ENCODE measurements at places on chromosomes 3 and 15. TPM values are rescaled to one million over a fixed set of nuclear protein-coding genes. Genes with fewer than 3 reads are reported as not detected.

TICRR gene
- total RNA-seq, result 18.5 TPM

CCDC54 gene
- not detected for total RNA-seq

EFHB gene
- total RNA-seq, result 0.58 TPM

FETUB gene
- not detected for total RNA-seq

RFX7 gene
- 41.0 TPM for total RNA-seq

DNA sequence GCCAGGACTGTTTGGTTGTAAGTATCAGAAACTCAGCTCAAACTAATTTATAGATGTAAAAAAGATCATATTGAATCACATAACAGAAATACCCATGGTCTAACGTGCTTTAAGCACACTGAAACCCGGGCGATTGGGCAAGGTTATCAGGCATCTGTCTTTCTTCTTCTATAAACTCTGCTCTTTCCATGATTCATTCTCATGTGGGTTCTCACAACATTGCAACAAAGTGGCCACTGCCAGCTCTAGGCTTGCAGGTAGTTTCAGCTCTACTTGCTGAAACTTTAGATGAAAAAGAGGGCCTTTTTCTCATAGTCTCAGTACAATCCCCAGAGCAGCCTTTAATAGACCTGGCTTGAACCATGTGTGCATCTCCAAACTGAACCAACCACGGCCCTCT, 456.1 kb downstream of the MFSD1 start:
- no peak overlapping the region for H3K4me3 ChIP-seq
- peaks cover 12% of the 10 kb centered on the region for H3K27me3 ChIP-seq
- DNase-seq, result no peak
- H3K4me1 ChIP-seq, result no peaks in the 10 kb centered on the region
- H3K27ac ChIP-seq, result no peak overlapping the region
- H3K36me3 ChIP-seq, result no peaks in the 10 kb centered on the region

- no peak overlapping the region for H3K27ac ChIP-seq
- H3K27me3 ChIP-seq, result no peaks in the 10 kb centered on the region
- no peaks in the 10 kb centered on the region for H3K4me1 ChIP-seq
These were observed 963.4 kb downstream of the ROBO1 start for GRCh38 chr3:78804251-78805037.

DNA sequence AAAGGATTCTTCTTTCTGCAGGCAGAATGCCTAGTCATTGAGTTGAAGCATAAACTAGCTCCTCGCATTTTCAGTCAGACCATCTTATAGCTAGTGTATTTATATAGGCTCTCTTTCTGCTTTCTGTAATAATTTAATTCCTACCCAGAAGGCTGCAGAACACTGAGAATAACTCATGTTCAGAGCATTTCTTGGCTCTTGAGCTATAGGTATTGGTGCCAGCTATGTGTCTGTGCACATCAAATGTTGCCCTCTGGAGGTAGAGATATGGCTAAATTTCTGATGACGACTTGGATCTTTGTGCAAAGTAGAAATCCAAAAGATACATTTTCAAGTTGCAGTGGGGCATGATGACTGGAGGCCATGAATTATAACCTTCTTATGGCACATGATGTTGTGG, 336.2 kb upstream of the TPM1 start:
- H3K36me3 ChIP-seq, result no peaks in the 10 kb centered on the region
- H3K4me1 ChIP-seq, result no peaks in the 10 kb centered on the region
- H3K27me3 ChIP-seq, result peaks cover 3% of the 10 kb centered on the region
- H3K27ac ChIP-seq, result no peak overlapping the region

GRCh38 chr3:175307642-175308041, 448.5 kb downstream of the NAALADL2 start:
- no peak overlapping the region for H3K27ac ChIP-seq
- no peak for DNase-seq
- no peaks in the 10 kb centered on the region for H3K4me1 ChIP-seq
- H3K27me3 ChIP-seq, result no peaks in the 10 kb centered on the region
- H3K4me3 ChIP-seq, result no peak overlapping the region

DNA sequence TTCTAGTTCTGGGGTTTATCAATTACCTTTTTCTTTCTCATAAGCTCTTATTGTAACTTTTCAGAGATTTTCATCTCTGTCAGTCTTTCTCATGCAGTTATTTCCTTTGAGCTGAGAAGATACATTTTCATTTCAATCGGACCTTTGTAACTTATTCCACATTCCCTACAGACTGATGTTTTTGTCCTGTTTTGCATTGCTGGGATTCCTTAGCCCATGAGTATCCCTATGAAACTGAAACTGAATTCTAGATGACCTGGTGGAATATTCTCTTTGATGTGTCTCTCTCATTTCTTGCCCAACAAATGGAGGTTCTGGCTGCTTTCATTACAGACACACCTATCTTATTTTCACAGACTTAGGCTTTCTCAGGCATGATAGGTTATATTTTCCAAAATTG, 10.5 kb upstream of the EPHA6 start:
- no peak for DNase-seq
- H3K4me3 ChIP-seq, result no peak overlapping the region
- no peak overlapping the region for H3K27ac ChIP-seq
- no peaks in the 10 kb centered on the region for H3K27me3 ChIP-seq

DNA sequence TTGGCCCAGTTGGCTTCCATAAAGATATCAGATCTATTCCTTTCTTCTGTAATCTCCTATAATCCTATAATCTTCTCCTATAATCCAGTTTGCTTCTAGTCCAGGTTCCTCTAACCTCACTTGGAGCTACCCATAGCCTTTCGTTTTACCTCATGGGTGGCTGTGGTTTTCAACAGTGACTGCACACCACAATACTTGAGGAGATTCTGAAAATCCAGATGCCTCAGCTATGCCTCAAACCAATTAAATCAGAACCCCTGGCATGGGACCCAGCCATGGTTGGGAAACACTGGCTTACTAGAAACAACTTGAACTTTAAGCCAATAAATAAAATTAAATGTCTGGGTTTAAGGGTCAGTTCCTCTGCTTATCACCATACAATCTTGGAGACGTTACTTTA, 86.1 kb upstream of the NTRK3 start:
- no peaks in the 10 kb centered on the region for H3K4me1 ChIP-seq
- no peak overlapping the region for H3K4me3 ChIP-seq
- H3K36me3 ChIP-seq, result no peaks in the 10 kb centered on the region

Data from activated CD4-positive, alpha-beta memory T cell treated with anti-CD3 and anti-CD28 coated beads, Interleukin-2, amount 10 ng/mL, durations not matched to agents 7 days and 5 days (primary cell).